Large intestine (tissue), 12 donors: ENCODE measurements at places on chromosomes 16 and 17.
A peak's percentile ranks its signal among the peaks of the same experiment; 100 is the strongest.

DNA sequence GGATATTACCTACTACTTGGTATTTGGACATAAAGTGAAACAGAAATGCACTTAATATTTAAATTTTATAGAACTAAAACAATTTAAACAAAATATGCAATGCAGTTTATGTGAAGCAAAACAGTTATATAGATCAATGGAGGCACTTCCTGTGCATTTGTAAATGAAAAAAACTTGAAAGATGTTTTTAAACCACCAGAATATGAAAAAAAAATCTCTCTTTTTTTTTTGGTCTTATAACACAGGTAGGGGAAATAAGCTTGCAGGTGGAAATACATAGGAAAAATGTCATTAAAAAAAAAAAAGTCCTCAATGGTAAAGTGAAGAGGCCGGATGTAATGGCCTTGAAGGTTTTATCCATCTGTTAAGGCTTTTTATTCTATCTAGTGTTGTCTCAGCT lies 180.3 kb upstream of the AXIN2 start:
- no peak for DNase-seq

GRCh38 chr16:850668-851067 lies 50.1 kb upstream of the GNG13 start:
- DNase-seq: no peak

DNA sequence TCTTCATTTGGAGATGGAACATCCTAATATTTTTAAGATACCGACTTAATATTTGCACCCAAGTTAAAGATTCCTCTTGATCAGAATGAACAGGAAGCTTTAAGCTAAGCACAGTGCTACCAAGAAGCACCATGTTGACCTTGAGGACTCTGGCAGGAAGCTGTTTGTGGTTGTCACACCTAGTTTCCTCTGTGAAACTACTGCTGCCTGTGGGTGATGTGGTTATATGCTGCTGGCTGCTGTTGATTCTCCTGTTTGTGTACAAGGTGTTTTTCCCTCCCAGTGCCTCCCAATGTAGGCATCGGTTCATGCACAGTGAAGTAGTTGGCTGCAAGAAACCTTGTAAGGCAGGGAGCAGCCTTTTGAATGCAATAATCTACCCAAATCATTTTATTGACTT lies 23.4 kb downstream of the RBL2 start:
- peak; percentile 6 for DNase-seq

DNA sequence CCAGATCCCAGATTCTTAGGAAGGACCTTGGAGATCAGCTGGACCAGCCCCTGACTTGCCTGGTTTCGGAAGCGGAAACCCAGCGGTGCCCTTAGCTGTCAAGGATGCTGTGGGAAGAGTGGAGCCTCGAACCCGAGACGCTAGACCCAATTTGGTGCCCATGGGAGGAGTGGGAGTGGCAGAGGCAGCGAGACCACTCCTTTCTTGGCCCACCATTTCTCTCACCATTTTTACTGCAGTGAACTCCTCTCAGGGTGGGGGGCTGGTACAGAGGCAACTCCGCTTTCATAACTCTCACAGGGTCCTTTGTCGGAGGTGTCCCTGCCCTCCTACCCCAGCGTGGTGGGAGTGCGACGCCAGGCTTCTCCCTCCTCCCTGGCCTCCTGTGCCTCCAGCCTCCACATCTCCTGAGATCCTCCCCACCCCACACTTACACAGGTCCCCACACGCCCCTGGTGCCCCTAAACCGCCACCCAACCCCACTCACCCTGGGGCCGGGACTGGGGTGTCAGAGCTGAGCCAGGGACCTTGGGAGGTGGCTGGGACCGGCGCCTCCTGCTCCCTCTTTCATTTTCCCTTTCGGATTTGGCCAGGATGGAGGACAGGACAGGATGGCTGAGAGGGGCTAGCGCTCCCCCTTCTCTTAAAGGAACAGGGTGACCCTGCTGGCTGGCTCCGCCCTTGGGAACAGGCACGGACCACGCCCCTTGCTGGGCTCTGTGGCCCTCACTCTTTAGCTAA lies at the start of gene GJD3:
Gene GJD3, minus strand, starts transcription at position 617 of the 741 bp plus-strand sequence. CDS start 922 bp downstream, outside the sequence.
- no peak for DNase-seq

DNA sequence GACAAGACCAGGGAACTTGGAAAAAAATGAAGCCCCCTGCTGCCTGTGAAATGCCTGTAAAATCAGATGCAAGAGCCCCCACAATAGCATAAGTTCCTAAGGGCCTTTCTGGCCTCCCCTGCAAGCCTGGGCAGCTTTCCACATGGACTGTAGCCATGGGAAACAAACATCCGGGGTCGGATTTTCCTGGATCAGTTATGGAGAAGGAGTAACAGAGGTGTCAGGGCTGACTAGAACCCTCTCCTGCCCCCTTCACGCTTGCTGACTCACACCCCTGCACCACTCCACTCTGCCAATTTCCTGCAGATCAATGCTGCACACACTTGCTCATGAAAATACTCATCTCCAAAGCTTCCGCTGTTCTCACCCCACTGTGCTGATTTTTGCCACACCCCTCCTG lies 258.6 kb downstream of the CBLN1 start:
- DNase-seq: no peak

- DNase-seq: no peak
These were observed 7.2 kb downstream of the USP7 start for GRCh38 chr16:8956265-8957062.

DNA sequence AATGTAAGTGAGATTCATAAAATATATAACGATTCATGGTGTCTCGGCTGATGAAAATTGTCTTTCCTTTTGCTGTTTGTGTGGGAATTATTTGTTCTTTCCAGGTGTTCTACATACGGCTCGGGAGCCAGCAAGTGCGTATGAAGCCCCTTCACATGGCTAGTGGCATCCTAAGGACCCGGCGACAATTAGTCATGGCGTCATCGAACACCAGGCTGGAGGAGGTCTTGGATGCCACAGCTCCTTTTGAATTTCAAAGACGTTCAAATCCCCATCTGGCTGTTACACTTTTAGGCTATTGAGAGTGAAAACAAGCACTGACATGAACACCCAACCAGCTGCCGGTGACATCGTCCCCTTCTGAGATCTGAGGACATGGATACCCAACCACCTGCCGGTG lies 397.7 kb upstream of the TNRC6C start:
- DNase-seq: no peak

DNA sequence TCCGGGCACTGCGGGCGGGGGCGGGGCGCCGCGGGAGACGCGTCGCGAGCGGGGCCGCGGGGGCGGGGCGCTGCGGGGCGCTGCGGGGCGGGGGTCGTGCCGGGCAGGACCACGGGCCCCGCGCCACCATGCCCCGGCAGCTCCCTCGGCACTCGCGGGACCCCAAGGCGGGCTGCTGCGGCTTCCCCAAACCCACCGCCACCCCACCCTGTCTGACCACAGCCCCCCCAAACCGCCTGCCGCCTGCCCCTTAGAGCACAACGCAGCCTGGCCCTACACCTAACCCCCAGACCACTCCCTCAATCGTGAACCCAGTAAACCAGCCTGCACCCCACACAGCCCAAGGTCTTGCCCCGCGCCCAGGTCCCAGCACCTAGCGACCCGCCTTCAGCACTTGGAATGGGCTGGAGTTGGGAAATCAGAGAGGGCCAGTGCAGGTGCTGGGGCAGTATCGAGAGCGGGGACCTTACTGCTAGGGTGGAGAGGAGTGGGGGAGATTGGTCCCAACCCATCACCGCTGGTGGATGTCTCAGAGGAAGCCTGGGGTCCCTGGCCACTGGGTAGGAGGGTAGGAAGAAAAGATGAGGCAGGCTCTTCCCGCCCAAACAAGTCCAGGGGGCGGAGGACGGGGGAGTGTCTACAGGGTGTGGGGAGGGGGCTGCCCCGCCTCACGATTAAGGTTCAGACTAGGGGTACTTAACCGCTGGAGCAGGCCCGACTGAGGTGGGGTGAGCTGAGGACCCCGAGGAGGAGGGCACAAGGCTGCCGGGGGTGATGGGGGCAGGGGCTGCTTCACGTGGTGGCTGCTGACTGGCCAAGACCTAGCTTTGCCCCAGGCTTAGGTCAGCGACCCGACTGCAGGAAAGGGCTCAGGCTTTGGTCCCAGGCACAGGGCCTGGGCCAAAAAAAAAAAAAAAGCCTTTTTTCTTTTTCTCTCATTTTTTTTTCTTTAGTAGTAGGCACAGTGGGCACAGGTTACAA lies 539 bp upstream of the VAMP2 start:
- DNase-seq: no peak

DNA sequence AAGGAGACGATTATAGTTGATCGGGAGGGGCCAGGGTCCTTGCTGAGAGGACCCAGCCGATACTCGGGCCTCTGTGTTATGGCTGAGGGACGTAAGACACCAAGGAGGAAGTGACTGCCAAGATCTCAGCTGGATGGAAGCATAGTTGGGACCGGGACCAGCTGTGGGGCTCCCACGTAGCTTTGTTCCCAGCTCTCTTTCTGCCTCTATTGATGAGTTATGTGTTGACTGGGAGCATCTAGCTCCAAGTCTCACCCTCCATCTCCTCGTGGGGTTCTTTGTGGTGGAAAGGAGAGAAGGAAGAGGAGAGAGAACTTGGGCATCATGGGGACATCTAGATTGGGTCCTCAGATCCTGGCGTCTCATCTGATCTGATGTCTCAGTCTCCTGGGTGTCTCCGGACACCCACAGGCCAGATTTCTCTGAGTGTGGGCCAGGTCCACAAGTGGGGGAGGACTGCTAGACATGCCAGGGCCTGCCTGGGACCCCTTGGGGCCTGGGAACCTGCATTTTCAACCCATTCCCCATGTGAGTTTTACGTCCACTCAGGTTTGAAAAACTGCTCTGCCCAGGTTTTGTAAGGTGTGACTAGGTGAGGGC lies 1.0 kb downstream of the MGRN1 start:
- DNase-seq: no peak

- DNase-seq: no peak
These were observed 21.6 kb upstream of the SSTR5 start for GRCh38 chr16:1050921-1051320.

DNA sequence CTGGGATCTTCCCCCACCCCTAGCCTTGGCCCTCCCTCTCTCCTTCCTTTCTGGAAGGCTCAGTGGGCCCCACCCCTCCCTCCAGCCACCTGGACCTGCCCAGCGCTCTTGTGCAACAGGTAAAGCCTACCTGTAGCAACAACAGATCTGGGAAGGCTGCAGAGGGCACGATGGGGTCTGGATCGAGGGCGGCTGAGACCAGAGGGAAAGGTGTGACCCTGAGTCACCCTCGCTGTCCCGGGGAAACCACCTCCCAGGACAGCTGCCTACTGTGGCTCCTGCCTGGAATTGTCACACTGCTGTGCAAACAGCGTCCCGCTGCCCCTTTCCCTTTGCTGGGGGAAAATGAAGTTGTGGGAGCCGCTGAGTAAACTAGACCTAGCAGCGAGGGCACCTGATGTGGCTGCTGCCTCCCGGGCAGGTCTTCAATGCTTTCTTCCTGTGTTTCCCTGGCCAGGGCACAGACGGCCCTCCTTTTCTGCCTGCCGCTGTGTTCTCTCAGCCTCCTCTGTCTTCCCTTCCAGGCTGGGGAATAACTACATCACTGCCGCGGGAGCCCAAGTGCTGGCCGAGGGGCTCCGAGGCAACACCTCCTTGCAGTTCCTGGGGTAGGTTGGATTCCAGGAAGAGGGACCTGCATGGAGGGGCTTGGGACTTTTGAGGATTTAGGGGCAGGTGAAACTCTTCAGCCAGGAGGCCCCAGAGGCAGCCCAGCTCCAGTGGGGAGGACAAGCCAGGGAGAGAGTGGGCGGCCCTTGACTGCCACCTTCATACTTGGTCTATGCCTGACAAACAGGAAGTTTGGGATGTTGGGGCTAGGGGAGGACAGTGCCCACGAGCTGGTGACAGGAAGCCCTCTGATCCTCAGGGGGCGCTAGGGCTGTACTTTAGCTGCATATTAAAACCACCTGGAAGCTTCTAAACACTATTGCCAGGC lies 22.2 kb upstream of the CYLD start:
- DNase-seq: peak; percentile 79

- DNase-seq: no peak
These were observed 54.3 kb upstream of the MED13 start for GRCh38 chr17:62119373-62119772.

DNA sequence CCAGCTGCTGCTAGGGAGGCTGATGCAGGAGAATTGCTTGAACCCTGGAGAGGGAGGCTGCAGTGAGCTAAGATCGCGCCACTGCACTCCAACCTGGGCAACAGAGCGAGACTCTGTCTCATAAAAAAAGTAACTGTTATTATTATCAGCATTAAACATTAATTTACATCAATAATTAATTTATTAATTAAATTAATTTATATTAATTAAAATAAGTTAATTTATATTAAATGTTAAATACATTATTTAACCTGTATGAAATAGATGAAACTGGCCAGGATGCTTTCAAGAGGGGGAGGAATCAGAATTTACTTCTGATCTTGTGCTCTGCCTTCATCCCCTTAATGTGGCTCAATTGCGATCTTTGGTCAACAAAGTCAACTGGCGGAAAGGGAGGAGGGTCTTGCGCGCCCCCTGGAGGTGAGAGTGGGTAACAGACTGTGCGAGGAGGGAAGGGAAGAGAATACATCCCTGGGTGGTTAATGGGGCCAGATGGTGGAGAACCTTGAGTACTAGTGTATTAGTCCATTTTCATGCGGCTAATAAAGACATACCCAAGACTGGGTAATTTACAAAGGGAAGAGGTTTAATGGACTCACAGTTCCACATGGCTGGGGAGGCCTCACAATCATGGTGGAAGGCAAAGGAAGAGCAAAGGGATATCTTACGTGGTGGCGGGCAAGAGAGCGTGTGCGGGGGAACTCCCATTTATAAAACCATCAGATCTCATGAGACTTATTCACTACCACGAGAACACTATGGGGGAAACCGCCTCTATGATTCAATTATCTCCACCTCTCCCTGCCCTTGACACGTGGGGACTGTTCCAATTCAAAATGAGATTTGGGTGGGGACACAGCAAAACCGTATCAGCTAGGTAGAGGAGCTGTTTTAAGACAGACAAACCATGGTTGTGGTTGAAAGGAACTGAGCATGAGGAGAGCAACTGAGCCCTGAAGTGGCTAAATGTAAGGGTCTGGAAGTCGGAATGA lies 15.7 kb upstream of the CPPED1 start:
- DNase-seq: peak; percentile 31

- no peak for DNase-seq
These were observed 303.8 kb upstream of the ASIC2 start for GRCh38 chr17:33596899-33597298.
